Activated gamma-delta T cell treated with anti-CD3 and anti-CD28 coated beads, Interleukin-2, amount 50 U/mL, for 16 hours (primary cell): ENCODE measurements at places on chromosomes 4 and X.

GRCh38 chr4:101527188-101527587 is 179.9 kb upstream of the PPP3CA start:
- peak; percentile 63 for DNase-seq

GRCh38 chr4:6205567-6205931 is 5.2 kb upstream of the JAKMIP1 start:
- no peak for DNase-seq

DNA sequence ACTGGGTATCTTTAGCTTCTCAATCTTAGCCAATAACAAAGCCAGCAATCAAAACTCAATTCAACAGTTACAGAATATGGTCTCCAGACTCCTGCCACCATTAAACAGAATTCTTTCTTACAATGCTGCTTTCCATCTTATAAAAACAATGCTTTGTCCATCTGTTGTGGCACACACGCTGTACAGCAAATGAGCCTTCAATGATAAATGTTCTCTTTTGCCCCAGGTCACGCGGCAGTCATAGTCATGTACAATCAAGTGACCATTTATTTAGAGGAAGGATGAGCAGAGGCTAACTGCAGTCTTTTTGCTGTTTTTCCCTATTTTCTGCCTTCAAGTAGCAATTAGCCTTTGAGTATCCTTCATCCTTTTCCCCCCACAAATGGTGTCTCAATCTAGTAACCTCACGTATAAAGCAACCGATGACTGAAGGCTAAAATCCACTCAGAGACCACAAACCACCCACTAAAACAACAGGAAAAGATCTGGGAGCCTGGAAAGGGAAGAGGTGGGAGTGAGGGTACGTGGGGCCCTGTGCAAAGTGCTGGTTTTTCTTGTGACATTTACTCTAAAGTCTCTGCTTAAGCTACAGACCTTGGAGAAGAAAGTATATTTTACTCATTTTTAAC is 24.4 kb downstream of the TRIM2 start:
- DNase-seq: no peak

- DNase-seq: no peak
Measured at GRCh38 chr4:79201971-79202370, 123.9 kb downstream of the NAA11 start.

DNA sequence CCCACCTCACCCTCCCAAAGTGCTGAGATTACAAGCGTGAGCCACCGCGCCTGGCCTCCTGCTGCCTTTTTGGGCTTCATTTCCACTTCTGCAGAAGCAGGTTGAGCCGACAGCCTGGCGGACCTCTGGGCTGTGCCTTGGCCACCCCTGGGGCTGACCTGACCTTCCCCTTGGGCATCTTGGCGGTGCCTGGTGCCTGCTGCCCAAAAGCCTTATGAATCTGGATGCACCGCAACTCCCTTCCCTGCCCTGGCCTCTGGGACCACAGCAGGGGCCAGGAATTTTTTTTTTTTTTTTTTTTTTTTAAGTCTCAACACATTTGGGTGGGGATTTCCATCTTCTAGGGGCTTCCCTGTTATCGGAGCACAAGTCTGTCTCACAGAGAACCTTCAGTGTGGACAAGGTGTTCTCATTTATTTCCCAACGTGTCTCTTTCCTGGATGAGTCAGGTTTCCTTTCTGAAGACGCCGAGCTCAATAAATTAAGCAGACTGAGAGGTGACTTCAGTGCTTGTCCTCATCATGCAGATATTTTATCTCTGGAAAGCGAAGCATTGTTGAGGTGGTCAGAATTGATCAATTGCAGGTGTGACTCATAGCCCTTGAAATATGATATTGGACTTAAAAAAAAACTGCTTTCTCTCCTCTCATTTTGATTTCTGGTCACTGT is 79.7 kb downstream of the SHROOM2 start:
- no peak for DNase-seq

- DNase-seq: no peak
Measured at GRCh38 chr4:150939530-150939929, 75.6 kb downstream of the LRBA start.
